Foreskin keratinocyte (primary cell): ENCODE measurements at places on chromosomes 3 and 15. TPM values are rescaled to one million over a fixed set of nuclear protein-coding genes. Genes with fewer than 3 reads are reported as not detected.

- peak; percentile 27 for DNase-seq
Observed at GRCh38 chr15:99844150-99844549, 110.9 kb upstream of the LYSMD4 start.

Gene ZNF35
- 11.5 and 12.0 TPM in 2 replicates for total RNA-seq

DNA sequence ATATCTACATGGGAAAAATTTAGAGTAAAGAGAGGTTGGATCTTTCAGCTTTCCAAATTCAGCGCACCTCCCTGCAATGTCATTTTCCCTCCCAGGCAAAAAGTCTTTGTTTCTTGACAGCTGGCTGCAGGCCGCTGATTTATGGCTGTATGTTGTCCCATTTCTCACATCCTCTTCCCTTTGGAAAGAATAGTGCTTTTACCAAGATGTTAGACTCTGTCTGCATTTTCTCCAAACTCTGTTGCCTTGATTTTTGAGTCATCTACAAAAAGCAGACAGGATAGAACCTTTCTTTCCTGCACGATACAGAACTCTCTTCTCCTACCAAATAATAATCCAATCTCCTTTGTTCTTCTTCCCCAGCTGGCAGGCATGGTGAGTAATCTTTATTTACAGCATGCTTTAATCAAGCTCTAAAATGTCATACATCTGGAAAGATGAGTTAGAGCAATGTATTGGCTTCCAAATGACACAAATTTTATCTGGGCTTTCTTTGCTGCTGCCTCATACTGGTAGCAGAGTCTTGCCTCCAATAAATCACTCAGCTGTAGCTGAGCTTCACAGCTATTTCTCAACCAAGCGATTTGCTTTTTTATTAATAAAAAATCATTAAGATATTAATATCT, 101.9 kb downstream of the PIK3R4 start:
- DNase-seq, result peak; percentile 5

DNA sequence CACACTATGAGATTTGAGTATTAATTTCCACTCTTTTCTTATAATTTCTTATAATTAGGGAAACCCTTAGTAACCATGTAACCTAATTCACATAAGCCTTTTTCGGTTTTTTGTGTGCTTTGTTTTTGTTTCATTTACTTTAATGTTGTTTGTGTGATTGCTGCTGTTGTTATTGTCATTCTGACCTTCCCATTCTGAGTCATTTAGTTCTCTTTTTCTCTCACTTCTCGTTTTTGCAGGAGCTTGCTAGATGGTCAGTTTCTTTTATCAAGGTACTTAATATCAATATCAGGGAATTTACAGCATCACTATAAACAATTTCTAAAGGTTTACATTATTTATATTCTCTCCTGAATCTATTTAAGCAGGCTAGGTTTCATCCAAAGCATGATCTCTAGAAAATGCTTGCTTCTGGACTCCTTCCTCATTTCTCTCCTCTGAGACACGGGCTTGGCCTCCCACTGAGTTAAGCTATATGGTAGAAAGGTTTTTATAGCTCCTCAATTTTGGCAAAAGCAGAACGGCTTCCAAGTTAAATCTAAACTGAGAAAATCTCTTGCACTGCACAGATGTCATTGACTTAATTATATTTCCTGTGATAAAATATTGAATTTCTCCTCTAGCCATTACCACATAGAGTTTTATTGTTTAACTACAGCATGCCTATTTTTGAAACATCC, 534.2 kb downstream of the NSUN3 start:
- no peak for DNase-seq

- DNase-seq, result no peak
Observed at GRCh38 chr3:13839253-13839652, 40.6 kb downstream of the WNT7A start.
